HepG2 (cell line): ENCODE measurements at places on chromosomes 12 and 14.

- peak; percentile 73 for DNase-seq
Observed at GRCh38 chr12:12696562-12697383, 790 bp upstream of the GPR19 start.

GRCh38 chr12:43852744-43853143 is 16.9 kb downstream of the TMEM117 start:
- no peak for DNase-seq

- DNase-seq: peak; percentile 57
Observed at GRCh38 chr14:30521899-30522736, 36.8 kb upstream of the G2E3 start.

DNA sequence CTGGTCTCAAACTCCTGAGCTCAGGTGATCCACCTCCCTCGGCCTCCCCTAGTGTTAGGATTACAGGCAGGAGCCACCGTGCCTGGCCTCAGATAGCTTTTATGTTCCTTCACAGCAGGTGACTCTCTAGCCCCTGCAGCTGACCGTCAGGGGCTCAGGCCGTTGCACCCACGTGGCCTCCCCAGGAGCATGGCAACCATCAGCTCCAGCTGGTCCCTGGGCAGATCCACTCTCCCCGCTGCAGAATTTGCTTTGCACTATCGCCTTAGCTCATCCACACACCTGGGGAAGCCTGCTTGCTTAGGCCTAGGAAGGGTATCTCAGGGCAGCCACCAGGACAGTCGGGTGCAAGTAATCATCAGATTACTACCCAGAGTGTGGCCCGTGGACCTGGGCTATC is 62.6 kb downstream of the TSPAN9 start:
- DNase-seq: no peak

DNA sequence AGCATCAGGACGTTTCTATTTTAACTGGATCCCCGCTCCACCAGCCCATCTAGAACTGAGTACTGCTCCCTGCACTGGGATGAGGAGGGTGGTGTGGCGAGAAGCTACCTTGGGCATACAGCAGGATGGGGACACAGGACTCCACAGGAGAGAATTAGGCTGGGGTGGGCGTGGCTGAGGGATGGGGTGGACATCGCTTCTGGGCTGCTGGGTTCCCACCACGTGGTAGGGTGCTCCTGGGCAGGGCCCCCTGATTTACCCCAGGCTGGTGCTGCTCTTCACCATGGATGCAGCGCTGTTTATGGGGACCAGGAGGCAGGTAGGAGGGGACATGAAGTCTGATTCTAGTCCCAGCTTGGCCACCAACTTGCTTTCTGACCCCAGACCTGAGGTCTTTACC is 41.9 kb downstream of the VDR start:
- no peak for DNase-seq

- peak; percentile 40 for DNase-seq
Observed at GRCh38 chr12:113048716-113049127, 7.8 kb upstream of the DTX1 start.

DNA sequence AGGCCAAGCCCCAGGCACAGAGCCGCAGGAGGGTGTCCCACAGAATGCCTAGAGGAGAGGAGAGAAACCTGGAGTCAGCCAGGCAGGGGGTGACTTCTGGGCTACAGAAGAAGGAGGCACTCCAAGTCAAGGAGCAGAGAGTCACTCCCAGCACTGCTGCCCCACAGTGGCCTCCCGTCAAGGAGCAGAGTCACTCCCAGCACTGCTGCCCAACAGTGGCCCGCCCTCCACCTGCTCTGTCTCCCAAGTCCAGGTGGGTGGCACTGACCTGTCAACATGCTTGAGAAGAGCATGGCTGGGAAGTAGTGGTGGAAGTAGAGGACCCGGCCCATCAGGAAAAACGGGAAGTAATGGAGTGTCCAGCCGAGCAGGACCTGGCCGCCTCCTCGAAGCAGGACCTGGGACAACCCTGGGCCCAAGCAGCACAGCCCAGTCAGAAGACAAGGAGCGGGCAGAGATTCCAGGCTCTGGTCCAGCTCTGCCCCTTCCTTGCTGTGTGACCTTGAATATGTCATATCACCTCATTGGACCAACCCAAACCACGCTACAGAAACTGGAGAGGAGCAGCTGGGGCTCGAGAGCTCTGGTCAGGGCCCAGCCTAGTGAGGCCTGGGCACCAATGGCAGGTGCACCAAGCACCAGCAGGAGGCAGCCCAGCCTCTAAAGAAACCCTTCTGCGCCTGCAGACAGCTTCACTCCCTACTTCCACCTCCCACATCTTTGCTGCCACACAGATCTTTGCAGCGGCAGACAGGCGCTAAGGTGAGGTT is 7.6 kb upstream of the NGB start:
- no peak for DNase-seq

GRCh38 chr14:68880581-68881105 is 87.8 kb upstream of the ZFP36L1 start:
- no peak for DNase-seq

DNA sequence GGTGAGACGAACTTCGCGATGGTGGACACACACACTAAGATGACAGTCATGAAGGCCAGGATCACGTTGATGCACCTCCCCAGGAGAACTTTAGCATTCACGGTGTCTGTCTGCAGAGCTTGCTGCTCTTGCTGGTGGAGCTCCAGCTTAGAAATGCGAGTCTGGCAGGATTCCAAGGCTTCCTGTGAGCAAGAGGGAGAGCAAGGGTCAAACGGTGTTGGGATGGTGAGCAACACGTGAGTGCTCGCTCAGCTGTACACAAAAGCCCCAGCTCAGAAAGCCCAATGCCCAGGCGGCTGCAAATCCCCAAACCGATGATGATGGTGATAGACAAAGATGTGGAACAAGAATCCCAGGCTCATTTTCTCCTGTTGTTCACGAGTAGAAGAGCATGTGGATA is 78.8 kb downstream of the TMCC3 start:
- DNase-seq: peak; percentile 91

DNA sequence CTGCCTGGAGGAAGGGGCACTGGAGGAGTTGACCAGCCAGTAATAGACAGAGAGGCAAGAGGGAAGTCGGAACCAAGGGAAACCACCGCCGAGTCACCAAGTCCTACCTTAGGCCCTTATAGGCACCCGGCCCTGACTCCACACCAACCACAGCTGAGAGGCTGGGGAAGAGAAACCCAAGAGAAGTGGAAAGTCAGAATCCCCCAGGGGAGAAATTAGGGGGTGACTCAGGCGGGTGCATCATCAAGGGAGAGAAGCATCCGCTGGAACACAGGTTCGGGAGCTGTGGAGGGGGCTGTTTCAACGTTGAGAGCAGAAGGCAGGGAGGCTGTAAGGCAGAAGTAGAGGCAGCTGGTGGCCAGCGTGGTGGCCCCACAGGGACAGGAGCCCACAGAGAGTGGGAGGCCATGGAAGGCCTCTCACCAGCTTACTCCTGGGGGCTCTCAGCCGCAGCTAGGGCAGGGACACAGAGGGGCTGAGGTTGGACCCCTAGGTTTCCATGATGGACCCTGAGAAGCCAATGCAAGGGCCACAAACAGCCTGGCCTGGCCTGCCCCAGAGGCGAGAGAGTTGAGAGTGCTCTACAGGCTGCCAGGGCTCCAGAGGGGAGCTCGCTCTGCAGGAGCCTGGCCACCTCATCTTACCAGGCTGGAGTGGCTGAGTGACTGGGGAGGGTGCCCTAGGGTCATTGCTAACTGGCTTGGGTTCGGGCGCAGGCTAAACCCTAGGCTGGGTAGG is 1.4 kb upstream of the TRMT61A start:
- no peak for DNase-seq

DNA sequence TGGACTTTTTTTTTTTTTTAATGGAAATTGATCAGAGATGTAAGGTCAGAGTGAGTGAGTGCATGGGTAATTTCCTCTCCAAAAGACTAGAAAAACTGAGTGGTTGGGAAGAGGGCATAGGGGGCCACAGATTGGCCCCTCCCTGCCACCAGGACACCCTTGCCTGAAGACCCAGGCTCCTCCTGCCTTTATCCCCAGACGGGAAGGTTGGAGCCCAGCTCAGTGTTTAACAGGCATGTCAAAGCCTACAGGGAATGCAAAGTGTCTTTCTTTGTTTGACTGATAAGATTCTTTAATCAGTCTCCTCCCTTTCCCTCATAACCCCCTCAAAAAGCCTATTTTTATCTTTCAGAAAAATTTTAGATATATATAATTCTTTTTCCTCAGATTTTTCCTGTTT is 50.3 kb downstream of the IRAK3 start:
- no peak for DNase-seq

GRCh38 chr14:90373887-90374286 is 22.9 kb upstream of the CALM1 start:
- DNase-seq: no peak

DNA sequence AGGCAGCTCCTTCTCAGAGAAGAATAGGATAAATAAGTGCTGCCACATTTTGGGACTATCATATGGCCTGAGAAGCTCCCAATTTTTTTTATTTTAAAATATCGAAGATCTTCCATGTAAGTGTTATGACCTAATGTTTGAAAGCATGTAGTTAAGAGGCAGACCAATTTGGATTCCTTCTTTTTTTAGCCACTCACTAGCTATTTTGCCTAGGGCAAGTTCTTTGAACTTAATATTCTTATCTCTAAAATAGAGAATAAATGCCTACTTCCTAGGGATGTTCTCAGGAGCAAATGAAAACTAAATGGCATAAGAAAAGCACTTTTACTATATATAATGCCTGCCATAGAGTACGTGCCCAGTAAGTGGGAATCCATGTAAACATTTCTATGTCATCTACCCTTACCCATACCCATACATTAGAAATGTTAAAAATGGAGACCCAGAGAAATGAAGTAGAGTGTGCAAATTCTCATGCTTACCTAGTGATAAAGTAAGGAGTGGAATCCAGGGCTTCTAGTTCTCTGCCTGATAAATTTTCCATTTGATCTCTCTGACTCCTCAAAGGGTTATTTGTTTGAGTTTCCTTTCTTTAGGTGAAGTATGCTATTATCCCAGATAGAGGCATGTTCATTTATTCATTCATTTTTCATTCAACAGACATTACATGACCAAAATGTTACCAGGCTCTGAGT is 148.3 kb downstream of the TGFB3 start:
- no peak for DNase-seq

GRCh38 chr12:24822121-24822899 is 126.6 kb downstream of the BCAT1 start:
- no peak for DNase-seq

- no peak for DNase-seq
Observed at GRCh38 chr12:26331136-26331535, 135.8 kb downstream of the SSPN start.

GRCh38 chr12:102920271-102920670 is 3.2 kb upstream of the PAH start:
- peak; percentile 94 for DNase-seq
